Naive thymus-derived CD8-positive, alpha-beta T cell (primary cell): ENCODE measurements at places on chromosomes 4 and X. TPM values are rescaled to one million over a fixed set of nuclear protein-coding genes. Genes with fewer than 3 reads are reported as not detected.

GRCh38 chrX:152989292-152989658, 4.6 kb downstream of the PNMA5 start:
- H3K4me3 ChIP-seq = no peak overlapping the region
- DNase-seq = no peak
- H3K4me1 ChIP-seq = no peaks in the 10 kb centered on the region
- no peaks in the 10 kb centered on the region for H3K27me3 ChIP-seq
- no peak overlapping the region for H3K27ac ChIP-seq

DNA sequence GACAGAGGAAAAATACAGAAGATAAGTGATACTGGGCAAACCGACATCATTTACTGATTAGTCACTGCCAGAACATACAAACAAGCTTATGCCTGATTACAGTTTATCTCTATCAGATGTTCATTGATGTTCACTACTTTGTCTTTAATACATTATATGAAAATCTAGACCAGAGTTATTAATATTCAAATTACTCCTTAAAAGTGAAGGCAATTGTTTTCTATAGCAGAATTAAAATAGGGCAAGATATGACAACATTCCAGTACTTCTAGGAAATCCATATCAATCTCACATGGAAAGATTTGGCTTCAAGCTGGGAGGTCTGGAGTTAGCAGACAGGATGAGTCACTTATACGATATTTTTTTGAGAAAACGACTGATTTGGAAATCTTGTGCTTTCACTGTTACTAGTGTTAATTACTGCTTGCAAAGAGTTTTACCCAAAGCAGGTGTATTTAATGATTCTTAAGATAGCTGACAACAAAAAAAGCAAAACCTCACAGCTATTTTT, 31.8 kb downstream of the HPGD start:
- H3K27ac ChIP-seq = no peak overlapping the region
- H3K4me3 ChIP-seq = no peak overlapping the region
- no peaks in the 10 kb centered on the region for H3K36me3 ChIP-seq

DNA sequence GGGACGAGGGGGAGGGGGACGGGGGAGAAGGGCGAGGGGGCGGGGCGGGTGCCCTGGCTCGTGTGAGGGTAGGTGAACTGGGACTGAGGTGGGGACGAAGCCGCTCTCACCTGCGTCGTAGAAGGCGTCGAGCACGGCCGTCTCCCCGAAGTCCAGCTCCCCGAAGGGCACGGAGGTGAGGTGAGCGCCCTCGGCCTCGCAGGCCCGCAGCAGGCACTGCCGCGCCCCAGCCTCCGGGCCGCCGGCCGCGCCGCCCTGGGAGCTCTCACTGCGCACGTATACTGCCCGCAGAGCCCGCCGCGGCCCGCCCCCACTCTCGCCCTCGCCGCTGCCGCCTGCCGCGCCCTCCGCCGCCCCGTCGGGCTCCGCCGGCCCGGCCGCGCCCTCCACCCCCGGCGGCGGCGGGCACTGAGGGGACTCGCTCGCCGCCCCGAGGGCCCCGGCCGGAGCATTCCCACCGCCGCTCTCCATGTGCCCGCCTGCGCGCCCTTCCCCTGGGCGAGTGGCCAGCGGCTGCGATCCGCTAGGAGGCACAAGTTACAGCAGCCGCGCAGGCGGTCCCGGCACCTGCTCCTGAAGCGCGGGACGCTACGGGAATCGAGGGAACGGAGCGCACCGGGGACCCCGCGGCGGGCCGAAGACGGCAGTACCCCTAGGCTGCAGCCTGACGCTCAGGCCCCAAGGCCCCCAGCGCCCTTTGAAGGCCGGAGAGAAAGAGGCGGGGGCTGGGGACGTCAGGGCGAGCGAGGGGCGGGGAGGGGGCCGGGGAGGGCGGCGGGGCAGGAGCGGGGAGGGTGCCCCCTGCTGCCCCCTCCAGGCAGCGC, at the start of gene MAP3K15:
TSS of gene MAP3K15 (minus strand) at position 718 of the 824 bp plus-strand sequence. CDS start at position 471, 247 bp downstream.
- H3K4me1 ChIP-seq = peaks cover 6% of the 10 kb centered on the region
- DNase-seq = no peak
- peak within 1 kb of the TSS; percentile 48 for H3K4me3 ChIP-seq
- no peak within 1 kb of the TSS for H3K27ac ChIP-seq

The CLDN22 gene
- total RNA-seq = not detected

The FTHL17 gene
- total RNA-seq = not detected

DNA sequence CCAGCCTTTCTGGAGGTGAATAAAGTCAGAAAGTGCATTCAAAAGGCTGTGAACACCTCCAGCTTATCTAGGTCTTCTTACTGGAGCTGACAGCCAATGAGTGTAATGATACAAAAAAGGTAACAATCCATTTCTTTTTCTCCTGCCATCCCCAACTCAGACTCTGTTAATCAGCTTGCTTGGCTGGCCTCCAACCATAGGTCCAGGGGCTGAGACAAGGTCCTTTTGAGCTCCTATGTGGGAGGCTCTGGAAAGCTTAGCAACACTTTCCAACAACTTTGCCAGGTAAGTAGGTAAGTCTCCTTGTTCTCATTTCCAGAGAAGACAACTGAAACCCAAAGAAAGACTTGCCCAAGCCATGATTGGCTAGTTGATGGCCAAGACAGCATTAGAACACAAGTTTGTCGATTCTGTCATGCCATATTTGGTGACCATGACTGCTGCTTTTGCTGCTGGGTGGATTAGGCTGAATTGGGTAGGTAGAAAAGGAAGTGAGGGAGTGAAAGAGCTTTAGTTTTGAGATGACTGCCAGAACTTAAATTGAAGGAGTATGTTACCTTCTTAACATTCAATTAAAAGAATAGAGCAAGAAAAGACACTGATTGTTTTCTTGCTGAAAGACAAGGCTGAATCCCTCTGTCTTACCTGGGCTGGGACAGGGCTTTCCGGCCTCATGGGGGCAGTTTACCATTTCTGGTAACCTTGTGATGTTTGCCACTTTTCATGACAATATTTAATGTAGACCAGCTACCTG, 22.8 kb downstream of the VSIG4 start:
- no peak overlapping the region for H3K27ac ChIP-seq
- peak overlapping the region; percentile 20 for H3K4me3 ChIP-seq
- DNase-seq = no peak
- H3K27me3 ChIP-seq = no peaks in the 10 kb centered on the region
- H3K4me1 ChIP-seq = peaks cover 68% of the 10 kb centered on the region
- H3K36me3 ChIP-seq = no peaks in the 10 kb centered on the region

DNA sequence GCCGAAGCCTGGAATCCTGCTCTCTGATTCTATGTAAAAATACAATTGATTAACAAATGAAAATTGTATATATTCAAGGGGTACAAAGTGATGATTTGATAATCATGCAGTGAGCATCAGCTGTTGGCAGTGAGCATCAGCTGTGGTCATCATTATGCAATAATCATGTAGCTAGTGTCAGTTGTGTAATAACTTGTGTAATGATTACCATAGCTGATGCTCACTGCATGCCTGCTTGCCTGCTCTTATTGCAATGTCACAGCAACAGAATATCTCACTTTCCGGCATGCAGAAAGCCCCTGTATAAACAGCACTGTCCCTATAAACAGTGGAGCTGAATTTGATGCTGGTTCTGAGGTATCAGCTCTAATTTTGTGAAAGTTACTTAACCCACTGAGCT, 46.8 kb downstream of the SULT1B1 start:
- H3K27me3 ChIP-seq = no peaks in the 10 kb centered on the region
- no peaks in the 10 kb centered on the region for H3K36me3 ChIP-seq
- no peak overlapping the region for H3K27ac ChIP-seq

The CITED1 gene
- not detected for total RNA-seq

GRCh38 chr4:88938138-88938537, 118.8 kb downstream of the FAM13A start:
- peaks cover 10% of the 10 kb centered on the region for H3K4me1 ChIP-seq
- H3K27ac ChIP-seq = no peak overlapping the region
- H3K36me3 ChIP-seq = no peaks in the 10 kb centered on the region
- no peak for DNase-seq

- no peak for DNase-seq
- H3K36me3 ChIP-seq = no peaks in the 10 kb centered on the region
- no peak overlapping the region for H3K27ac ChIP-seq
- H3K4me3 ChIP-seq = no peak overlapping the region
- no peaks in the 10 kb centered on the region for H3K4me1 ChIP-seq
- no peaks in the 10 kb centered on the region for H3K27me3 ChIP-seq
Observed at GRCh38 chrX:126509923-126510322, 42.7 kb downstream of the DCAF12L1 start.

DNA sequence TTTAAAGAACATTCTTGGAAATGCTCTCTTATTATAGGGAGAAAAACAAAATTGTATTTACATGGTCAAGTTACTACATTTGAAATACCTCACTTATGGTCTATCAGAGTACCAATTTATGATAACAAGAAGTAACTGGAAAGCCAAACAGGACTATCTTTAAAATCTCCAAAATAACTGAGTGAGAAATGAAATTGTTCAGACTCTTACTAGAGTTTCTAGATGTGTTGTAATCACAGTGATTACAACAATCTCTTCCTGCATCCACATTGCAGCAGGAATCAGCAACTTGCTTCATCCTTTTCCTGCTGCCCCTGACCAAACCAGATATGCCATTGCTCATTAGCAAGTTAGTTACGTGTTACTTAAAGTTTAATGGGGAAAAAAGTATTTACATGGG, 245.2 kb upstream of the SMIM31 start:
- no peaks in the 10 kb centered on the region for H3K36me3 ChIP-seq
- no peak overlapping the region for H3K27ac ChIP-seq
- no peak overlapping the region for H3K4me3 ChIP-seq
- H3K27me3 ChIP-seq = no peaks in the 10 kb centered on the region
- H3K4me1 ChIP-seq = no peaks in the 10 kb centered on the region

DNA sequence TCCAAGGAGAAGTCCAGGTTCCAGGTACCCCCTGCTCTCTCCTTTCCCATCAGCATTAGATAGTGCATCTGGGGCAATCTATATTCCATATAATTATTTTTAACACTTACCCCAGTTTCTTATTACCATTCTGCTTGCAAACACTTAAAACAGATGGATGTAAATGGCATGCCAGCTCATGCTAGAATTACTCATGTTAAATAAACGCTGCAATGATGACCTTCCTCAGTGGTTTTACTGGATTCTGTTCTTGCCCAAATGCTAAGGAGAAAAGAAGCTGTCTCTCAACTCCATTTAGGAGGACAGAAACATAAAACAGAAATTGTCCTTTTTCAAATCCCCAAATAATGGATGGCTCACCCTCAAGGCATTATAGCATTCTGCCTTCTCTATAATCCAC, 161.1 kb downstream of the NLGN4X start:
- peaks cover 2% of the 10 kb centered on the region for H3K36me3 ChIP-seq
- H3K27me3 ChIP-seq = no peaks in the 10 kb centered on the region
- no peaks in the 10 kb centered on the region for H3K4me1 ChIP-seq
- no peak overlapping the region for H3K4me3 ChIP-seq

GRCh38 chr4:158529505-158529904, 7.8 kb downstream of the RXFP1 start:
- H3K4me3 ChIP-seq = no peak overlapping the region
- no peak for DNase-seq
- no peaks in the 10 kb centered on the region for H3K4me1 ChIP-seq
- no peaks in the 10 kb centered on the region for H3K36me3 ChIP-seq

GRCh38 chr4:161655148-161655547, 508.7 kb downstream of the FSTL5 start:
- no peaks in the 10 kb centered on the region for H3K27me3 ChIP-seq
- no peak for DNase-seq
- H3K4me1 ChIP-seq = no peaks in the 10 kb centered on the region

GRCh38 chrX:10106806-10107205, 50.0 kb upstream of the CLCN4 start:
- peak overlapping the region; percentile 57 for H3K4me3 ChIP-seq
- H3K36me3 ChIP-seq = no peaks in the 10 kb centered on the region
- no peaks in the 10 kb centered on the region for H3K27me3 ChIP-seq
- peak overlapping the region; percentile 82 for H3K27ac ChIP-seq
- H3K4me1 ChIP-seq = peaks cover 75% of the 10 kb centered on the region

DNA sequence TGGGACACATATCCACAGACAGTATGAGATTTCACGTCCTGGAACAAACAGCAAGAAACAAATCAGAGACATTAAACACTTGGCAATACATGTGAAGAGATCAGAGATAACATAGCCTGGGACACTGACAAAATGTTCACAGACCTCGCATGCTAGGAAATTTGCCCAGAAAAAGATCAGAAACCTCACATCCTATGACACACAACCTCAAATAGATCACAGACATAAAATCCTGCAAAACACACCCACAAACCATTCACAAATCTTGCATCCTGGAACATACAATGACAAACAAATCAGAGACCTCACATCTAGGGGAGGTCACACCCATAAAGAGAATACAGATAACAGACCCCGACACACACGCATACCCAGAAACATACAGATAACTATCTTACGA, 18.0 kb downstream of the SUV39H1 start:
- no peaks in the 10 kb centered on the region for H3K27me3 ChIP-seq
- H3K27ac ChIP-seq = peak overlapping the region; percentile 95
- no peaks in the 10 kb centered on the region for H3K36me3 ChIP-seq
- DNase-seq = no peak
- H3K4me3 ChIP-seq = peak overlapping the region; percentile 0

- peak overlapping the region; percentile 80 for H3K27ac ChIP-seq
- peak overlapping the region; percentile 92 for H3K4me3 ChIP-seq
- peak; percentile 24 for DNase-seq
- H3K36me3 ChIP-seq = peaks cover 12% of the 10 kb centered on the region
- peaks cover 27% of the 10 kb centered on the region for H3K4me1 ChIP-seq
Observed at GRCh38 chr4:123398853-123399626, 2.4 kb downstream of the SPRY1 start.

DNA sequence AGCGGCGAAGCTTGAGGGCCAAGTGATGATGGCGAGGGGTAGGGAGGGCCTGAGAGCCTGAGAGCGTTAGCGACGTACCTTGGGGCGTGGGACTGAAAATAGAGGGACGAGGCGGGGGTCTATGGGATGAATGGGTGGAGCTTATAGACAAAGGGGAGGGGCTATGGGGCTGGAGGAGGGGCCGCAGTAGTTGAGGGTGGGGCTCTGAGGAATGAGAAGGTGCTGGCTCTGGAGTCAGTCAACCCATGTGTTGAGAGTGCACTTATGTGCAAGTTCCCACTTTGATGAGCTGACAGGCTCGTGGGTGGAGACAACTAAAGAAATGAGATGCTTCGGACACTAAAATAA, 488 bp downstream of the TBC1D25 start:
- peak overlapping the region; percentile 97 for H3K27ac ChIP-seq
- DNase-seq = peak; percentile 29
- no peaks in the 10 kb centered on the region for H3K36me3 ChIP-seq
- H3K4me1 ChIP-seq = peaks cover 19% of the 10 kb centered on the region
- H3K27me3 ChIP-seq = no peaks in the 10 kb centered on the region

- no peaks in the 10 kb centered on the region for H3K4me1 ChIP-seq
- H3K27me3 ChIP-seq = peaks cover 13% of the 10 kb centered on the region
- no peak for DNase-seq
- H3K27ac ChIP-seq = no peak overlapping the region
- no peak overlapping the region for H3K4me3 ChIP-seq
Observed at GRCh38 chr4:150178161-150178560, 99.9 kb downstream of the DCLK2 start.

GRCh38 chr4:90996813-90997212, 869.6 kb downstream of the CCSER1 start:
- no peaks in the 10 kb centered on the region for H3K27me3 ChIP-seq
- no peaks in the 10 kb centered on the region for H3K4me1 ChIP-seq
- DNase-seq = no peak

GRCh38 chrX:150984169-150984824, 1.2 kb downstream of the HMGB3 start:
- peak overlapping the region; percentile 69 for H3K27ac ChIP-seq
- H3K36me3 ChIP-seq = no peaks in the 10 kb centered on the region
- peak overlapping the region; percentile 86 for H3K4me3 ChIP-seq
- peaks cover 7% of the 10 kb centered on the region for H3K27me3 ChIP-seq
- peaks cover 6% of the 10 kb centered on the region for H3K4me1 ChIP-seq

GRCh38 chr4:139083607-139083955, 68.0 kb downstream of the NOCT start:
- peaks cover 54% of the 10 kb centered on the region for H3K4me1 ChIP-seq
- H3K4me3 ChIP-seq = peak overlapping the region; percentile 81
- peak; percentile 71 for DNase-seq
- no peaks in the 10 kb centered on the region for H3K27me3 ChIP-seq
- no peaks in the 10 kb centered on the region for H3K36me3 ChIP-seq

The TEX13B gene
- total RNA-seq = not detected
